Activated T-helper 1 cell treated with anti-CD3 and anti-CD28 coated beads, Interleukin-2, amount 50 U/mL, for 16 hours (primary cell): ENCODE measurements at places on chromosomes 6 and 20.

DNA sequence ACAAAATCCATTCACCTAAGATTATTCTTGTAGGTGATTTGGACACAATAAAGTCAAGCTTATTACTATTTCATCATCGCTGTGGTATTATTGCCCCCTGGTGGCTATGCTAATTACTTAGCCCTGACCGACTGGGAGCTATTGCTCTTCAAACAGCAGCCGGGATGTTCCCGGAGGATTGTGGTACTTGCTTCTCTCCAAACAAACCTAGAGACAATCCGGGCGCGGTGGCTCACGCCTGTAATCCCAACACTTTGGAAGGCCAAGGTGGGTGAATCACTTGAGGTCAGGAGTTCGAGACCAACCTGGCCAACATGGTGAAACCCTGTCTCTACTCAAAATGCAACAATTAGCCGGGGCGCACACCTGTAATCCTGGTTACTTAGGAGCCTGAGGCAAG is 15.4 kb upstream of the STMND1 start:
- no peak for DNase-seq

DNA sequence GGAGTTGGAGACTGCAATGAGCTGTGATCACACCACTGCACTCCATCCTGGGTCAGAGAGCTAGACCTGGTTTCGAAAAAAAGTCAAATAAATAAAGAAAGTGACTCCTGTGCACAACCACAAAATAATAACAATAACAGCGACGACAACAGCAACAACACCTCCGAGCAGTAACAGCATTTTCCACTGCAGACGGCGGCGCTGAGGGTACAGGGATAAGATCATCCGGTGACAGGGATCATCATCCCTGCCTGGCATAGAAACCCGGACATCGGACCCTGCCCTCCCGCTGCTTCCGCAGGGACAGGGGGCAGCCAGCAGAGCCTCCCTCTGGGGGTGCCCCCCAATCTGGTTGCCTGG is 11.5 kb downstream of the SRXN1 start:
- DNase-seq, result no peak

- no peak for DNase-seq
These were observed 6.7 kb upstream of the ACSS1 start for GRCh38 chr20:25064561-25065071.

- no peak for DNase-seq
These were observed 405.3 kb upstream of the HS3ST5 start for GRCh38 chr6:114747995-114748625.

GRCh38 chr6:125944434-125944816 is 12.1 kb upstream of the HINT3 start:
- DNase-seq, result no peak

DNA sequence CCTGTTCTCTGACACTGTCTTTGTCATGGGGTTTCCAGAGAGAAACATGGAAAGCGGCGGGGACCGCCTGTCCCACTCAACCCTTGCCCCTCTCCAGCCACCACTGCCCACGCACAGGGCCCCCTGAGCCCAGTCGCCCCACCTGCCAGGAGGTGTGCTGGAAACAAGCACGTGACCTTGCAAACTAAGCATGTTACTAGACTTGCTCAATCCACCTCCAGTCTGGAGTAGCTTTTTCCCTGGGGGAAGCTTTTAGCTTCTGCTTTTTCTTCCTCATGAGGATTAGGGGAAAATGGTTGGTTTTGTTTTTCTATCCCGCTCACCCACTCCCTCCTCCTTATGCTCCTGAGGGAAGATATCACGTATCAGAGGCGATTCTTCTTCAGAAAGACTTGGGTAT is 105.7 kb downstream of the PLEKHG1 start:
- no peak for DNase-seq

DNA sequence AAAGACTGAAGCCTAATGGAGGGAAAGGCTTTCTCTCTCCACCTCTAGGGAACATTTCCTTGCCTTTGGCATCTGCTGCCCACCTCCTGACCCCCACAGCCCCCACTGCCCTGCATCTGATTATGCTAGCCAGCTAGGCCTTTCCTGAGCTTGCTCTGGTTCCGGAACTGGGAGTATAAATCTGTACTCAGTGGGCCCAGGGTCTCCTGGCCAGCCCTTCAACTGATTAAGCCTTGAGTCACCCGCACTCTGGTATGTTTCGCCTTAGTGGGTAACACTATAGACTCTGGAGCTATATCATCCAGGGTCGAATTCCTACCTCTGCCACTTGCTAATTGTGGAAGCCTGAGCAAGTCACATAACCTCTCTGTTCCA is 45.6 kb upstream of the RIPOR2 start:
- DNase-seq, result no peak

DNA sequence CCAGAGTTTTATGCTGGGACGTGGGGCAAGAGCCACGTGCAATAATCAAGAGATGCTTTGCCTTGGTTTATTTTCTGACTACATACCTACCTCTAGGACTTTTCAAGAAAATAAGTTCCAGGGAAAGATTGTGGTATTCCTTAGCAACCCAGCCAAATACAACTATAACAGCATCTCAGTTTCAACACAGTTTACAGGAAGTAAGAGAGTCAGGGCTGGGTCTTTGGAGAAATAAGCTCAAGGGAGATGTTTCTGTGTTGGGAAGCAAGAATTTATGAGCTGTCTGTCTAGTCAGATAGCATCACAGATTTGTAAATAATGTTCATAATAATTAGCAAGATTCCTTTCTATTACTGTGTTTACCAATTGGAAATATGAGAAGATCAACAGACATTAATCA is 35.1 kb downstream of the MAP3K5 start:
- no peak for DNase-seq

DNA sequence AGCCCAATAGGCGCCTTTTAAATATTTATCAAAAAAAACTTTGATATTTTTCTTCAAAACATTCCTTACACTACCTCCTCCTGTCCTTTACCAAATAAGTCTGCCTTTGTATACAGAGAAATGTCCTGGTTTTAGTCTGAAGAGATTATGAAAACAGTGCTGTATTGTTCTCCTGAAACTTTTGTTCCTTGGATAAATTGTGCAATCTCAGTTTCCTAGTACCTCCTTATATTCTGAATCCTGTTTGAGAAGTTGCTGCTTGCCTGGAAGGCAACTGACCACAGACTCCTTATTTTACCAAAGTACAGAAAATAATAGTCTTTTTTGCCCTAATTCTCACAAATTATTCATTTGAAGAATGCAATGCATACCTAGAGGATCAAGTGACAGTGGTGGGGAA is 349.5 kb downstream of the EPHA7 start:
- DNase-seq, result no peak

DNA sequence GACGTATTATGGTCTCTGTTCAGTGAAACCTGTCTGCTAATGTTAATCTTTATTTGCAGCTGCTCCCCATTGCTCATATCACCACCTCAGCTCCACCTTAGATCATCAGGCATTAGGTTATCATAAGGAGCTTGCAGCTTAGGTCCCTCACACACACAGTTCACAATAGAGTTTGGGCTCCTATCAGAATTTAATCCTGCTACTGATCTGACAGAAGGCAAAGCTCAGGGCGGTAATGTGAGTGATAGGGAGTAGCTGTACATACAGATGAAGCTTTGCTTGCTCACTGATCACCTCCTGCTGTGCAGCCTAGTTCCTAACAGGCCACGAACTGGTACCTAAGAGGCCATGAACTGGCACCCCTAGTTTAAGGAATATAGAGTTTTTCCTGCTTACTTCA is 989.7 kb downstream of the EYS start:
- DNase-seq, result no peak

GRCh38 chr6:28104392-28105244 is 19.8 kb upstream of the ZSCAN16 start:
- DNase-seq, result peak; percentile 60

- no peak for DNase-seq
These were observed 21.3 kb downstream of the PRR18 start for GRCh38 chr6:166286839-166287271.
